Epithelial cell of alveolus of lung (primary cell): ENCODE measurements at places on chromosomes 4 and X. TPM values are rescaled to one million over a fixed set of nuclear protein-coding genes. Genes with fewer than 3 reads are reported as not detected.

NUDT11 gene
- 7.6 and 11.4 TPM in 2 replicates for total RNA-seq

CLDN22 gene
- not detected in 2 replicates for total RNA-seq

CTAG1A gene
- not detected in 2 replicates for total RNA-seq

FAM200B gene
- 30.3 and 45.8 TPM in 2 replicates for total RNA-seq

TEX13D gene
- total RNA-seq = not detected in 2 replicates

LNX1 gene
- total RNA-seq = 1.0 and 4.1 TPM in 2 replicates

AFM gene
- total RNA-seq = not detected in 2 replicates

FTSJ1 gene
- total RNA-seq = 68.1 and 78.2 TPM in 2 replicates

GABRB1 gene
- total RNA-seq = 0.16 and 1.2 TPM in 2 replicates

ARHGAP6 gene
- total RNA-seq = 4.4 and 15.3 TPM in 2 replicates

FRG2 gene
- total RNA-seq = not detected in 2 replicates

TMEM31 gene
- not detected in 2 replicates for total RNA-seq

ZNF718 gene
- total RNA-seq = 2.8 and 5.9 TPM in 2 replicates

ADGRL3 gene
- 5.3 and 27.1 TPM in 2 replicates for total RNA-seq

PTPN13 gene
- 14.1 and 40.3 TPM in 2 replicates for total RNA-seq

MCF2 gene
- total RNA-seq = not detected in 2 replicates

GRIA2 gene
- total RNA-seq = not detected in 2 replicates

HPGD gene
- 0.78 and 0.80 TPM in 2 replicates for total RNA-seq

NPNT gene
- total RNA-seq = 4.8 TPM in 1 of 2 replicates, not detected in the other

SHOX gene
- not detected in 2 replicates for total RNA-seq

SLC26A1 gene
- not detected in 2 replicates for total RNA-seq

CLIC2 gene
- total RNA-seq = 0.39 and 0.88 TPM in 2 replicates

GPRASP2 gene
- total RNA-seq = 11.5 and 13.4 TPM in 2 replicates

SGMS2 gene
- 10.5 and 29.3 TPM in 2 replicates for total RNA-seq

PAGE1 gene
- total RNA-seq = not detected in 2 replicates

WAS gene
- total RNA-seq = 0.13 and 0.48 TPM in 2 replicates

RNF128 gene
- total RNA-seq = 1.6 and 3.7 TPM in 2 replicates

ARHGAP10 gene
- 18.4 and 20.8 TPM in 2 replicates for total RNA-seq

ZDHHC15 gene
- total RNA-seq = 0.39 and 0.48 TPM in 2 replicates

ATOH1 gene
- total RNA-seq = not detected in 2 replicates

TCEAL5 gene
- not detected in 2 replicates for total RNA-seq

SMR3B gene
- total RNA-seq = not detected in 2 replicates

CFAP299 gene
- total RNA-seq = 0.08 TPM in 1 of 2 replicates, not detected in the other

LDOC1 gene
- 13.3 and 16.7 TPM in 2 replicates for total RNA-seq

MAGEA8 gene
- total RNA-seq = not detected in 2 replicates

SMIM10 gene
- total RNA-seq = 7.1 and 11.3 TPM in 2 replicates

FLNA gene
- total RNA-seq = 745 and 2,487 TPM in 2 replicates

TMPRSS11F gene
- not detected in 2 replicates for total RNA-seq

GDPD2 gene
- total RNA-seq = not detected in 2 replicates

HEPH gene
- 8.5 and 29.9 TPM in 2 replicates for total RNA-seq

DDIT4L gene
- 0.26 and 0.40 TPM in 2 replicates for total RNA-seq

GRIA3 gene
- 0.39 TPM in 1 of 2 replicates, not detected in the other for total RNA-seq

TMEM154 gene
- 0.72 and 11.0 TPM in 2 replicates for total RNA-seq

TMEM255A gene
- 0.24 and 0.65 TPM in 2 replicates for total RNA-seq
